H1 (cell line): ENCODE measurements at places on chromosomes 12 and 14. TPM values are rescaled to one million over a fixed set of nuclear protein-coding genes. Genes with fewer than 3 reads are reported as not detected.

DNA sequence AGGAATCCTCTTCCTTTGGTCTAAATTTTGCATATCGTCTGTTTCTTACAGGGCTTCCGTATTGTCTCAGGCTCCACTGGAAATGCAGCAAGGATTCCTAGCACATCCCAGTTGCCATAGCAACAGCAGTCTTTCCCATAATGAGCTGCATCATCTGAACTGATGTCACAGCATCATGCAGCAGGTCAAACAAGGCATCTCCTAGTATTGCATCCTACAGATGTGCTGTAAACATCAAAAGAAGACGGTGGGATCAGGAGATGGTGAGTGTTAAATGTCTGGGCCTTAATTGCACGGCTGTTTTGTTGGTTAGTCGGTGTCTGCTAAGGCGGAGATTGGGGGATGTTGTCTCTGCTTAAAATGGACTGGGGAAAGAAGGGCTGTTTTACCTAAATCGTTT is at the start of gene AKAP6:
TSS of gene AKAP6 (plus strand) at position 153 of the 400 bp plus-strand sequence. CDS start 104,196 bp downstream, outside the sequence.
- no peaks in the 10 kb centered on the region for H3K36me3 ChIP-seq
- H3K4me1 ChIP-seq, result no peaks in the 10 kb centered on the region; the same call in 1 of the 2 replicates
- no peak within 1 kb of the TSS for H3K27ac ChIP-seq

- H3K4me3 ChIP-seq, result peak overlapping the region; percentile 66
- H3K4me1 ChIP-seq, result no peaks in the 10 kb centered on the region; the same call in 1 of the 2 replicates
- no peaks in the 10 kb centered on the region for H3K36me3 ChIP-seq
- DNase-seq, result peak; percentile 77
These were observed 490 bp downstream of the RILPL1 start for GRCh38 chr12:123532808-123533649.

DNA sequence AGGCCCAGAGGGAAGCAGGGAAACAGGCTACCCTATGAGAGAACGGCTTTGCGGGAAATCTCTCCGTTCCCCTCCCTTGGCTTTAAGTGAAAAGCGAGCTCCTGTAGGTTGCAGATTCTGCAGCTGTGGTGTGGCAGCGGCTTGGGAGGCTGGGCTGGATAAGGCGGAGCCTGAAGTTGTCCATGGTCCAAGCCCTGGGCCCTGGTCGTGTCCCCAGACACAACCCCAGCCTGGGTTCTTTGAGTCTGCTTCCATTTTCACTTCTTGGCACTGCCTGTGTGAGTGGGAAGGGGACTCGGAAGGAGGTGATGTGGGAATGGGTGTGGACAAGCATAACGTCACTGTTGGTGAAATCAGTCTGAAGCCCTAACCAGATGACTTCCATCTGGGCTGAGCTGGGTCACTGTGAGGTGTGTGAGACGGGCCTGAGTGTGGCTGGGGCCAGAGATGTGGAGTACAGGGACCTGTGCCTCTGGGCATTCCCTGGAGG is 43.0 kb upstream of the CTDSP2 start:
- no peak for DNase-seq
- no peak overlapping the region for H3K4me3 ChIP-seq
- H3K4me1 ChIP-seq, result peaks cover 5% of the 10 kb centered on the region

GRCh38 chr14:94648801-94649200 is 36.6 kb downstream of the SERPINA3 start:
- H3K27me3 ChIP-seq, result no peaks in the 10 kb centered on the region
- no peak for DNase-seq
- H3K36me3 ChIP-seq, result no peaks in the 10 kb centered on the region
- H3K4me1 ChIP-seq, result no peaks in the 10 kb centered on the region
- no peak overlapping the region for H3K27ac ChIP-seq
- no peak overlapping the region for H3K4me3 ChIP-seq

DNA sequence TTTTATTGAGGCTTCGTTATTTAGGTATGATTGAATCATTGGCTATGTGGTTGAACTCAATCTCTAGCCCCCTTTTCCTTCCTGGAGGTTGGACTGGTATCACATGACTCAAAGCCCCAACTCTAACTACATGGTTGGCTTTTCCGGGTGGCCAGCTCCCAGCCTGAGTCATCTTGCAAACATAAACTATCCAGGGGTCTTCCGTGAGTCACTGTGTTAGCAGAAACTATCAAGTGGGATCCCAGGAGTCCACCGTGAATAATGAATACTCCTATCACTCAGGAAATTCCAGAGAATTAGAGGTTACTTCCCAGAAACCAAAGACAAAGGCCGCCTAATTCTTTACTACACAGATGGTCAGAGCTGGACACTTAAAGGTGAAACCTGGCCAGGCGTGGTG is 19.7 kb upstream of the PLEKHD1 start:
- no peaks in the 10 kb centered on the region for H3K4me1 ChIP-seq
- DNase-seq, result no peak
- H3K4me3 ChIP-seq, result no peak overlapping the region
- H3K27ac ChIP-seq, result no peak overlapping the region

DNA sequence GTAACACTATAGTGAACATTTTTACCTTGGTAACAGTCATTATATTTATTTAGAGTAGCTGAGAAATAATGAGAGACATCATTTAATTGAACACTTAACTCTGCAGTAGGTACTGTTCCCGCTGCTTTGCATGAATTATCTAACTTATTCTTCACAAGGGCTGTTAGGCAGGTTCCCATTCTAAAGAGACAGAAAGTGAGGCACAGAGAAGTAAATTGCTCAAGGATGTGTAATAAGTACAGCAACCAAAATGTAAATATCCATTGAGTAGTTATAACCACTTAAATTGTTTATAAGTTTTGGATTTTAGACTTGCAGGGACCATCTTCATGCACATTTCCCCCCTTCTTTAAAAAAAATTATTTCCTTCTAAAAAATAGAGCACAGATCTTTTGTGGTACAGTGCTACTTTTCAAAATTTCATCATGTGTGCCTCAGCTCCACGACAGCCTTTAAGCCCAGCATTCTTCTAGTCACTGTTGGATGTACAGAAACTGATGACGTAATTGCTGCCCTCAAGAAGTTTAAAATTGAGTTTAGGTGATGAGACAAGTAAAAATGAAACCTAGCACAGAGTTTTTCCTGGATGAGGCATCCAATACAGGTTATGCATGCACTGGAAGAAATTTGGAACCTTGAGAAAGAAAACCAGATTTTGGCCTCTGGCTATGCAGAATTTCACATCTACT is 6.0 kb upstream of the MANSC4 start:
- H3K27ac ChIP-seq, result no peak overlapping the region
- no peak for DNase-seq
- no peaks in the 10 kb centered on the region; the same call in none of the 2 replicates for H3K36me3 ChIP-seq
- peaks cover 7% of the 10 kb centered on the region; the same call in 1 of the 2 replicates for H3K4me1 ChIP-seq
- no peaks in the 10 kb centered on the region for H3K27me3 ChIP-seq
- no peak overlapping the region for H3K4me3 ChIP-seq

DNA sequence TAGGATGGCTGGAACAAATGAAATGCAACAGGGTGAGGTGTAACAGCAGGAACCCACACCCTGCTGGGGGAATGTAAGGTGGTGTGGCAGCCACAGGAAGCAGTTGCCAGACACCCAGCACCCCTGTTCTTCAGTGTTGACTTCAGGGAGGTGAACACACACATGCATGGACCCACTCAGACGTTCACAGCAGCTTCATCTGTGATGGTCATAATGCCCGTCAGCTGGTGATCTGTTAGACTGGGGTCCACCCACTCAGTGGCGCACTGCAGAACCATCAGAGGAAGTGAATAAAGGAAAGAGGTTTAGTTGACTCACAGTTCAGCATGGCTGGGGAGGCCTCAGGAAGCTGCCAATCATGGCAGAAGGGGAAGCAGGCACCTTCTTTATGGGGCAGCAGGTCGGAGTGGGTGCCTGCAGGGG is 22.7 kb upstream of the TEX22 start:
- no peak overlapping the region for H3K4me3 ChIP-seq
- no peaks in the 10 kb centered on the region; the same call in 1 of the 2 replicates for H3K36me3 ChIP-seq
- no peak overlapping the region for H3K27ac ChIP-seq
- no peaks in the 10 kb centered on the region for H3K4me1 ChIP-seq
- no peak for DNase-seq

DNA sequence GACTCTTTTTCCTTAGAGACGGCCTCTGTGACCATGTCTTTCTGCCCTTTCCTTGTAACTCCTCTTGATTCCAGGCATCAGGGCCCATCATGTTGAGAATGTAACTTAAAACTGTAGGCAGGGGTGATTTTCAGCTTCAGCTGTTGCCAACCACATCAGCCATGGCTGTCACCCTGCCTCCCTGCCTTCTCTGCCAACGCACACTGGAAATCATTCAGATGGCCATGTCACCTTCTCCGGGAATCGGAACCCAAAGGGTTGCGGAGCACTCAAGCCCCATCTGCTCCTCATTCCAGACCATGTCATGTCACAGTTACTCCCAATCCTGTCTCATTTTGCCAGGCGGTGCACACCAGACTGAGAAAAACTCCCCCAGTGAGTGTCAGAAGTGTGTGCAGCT is 72.1 kb downstream of the EMP1 start:
- no peak overlapping the region for H3K27ac ChIP-seq
- H3K4me1 ChIP-seq, result no peaks in the 10 kb centered on the region
- no peaks in the 10 kb centered on the region for H3K36me3 ChIP-seq
- no peak overlapping the region for H3K4me3 ChIP-seq
- H3K27me3 ChIP-seq, result no peaks in the 10 kb centered on the region
- no peak for DNase-seq

DNA sequence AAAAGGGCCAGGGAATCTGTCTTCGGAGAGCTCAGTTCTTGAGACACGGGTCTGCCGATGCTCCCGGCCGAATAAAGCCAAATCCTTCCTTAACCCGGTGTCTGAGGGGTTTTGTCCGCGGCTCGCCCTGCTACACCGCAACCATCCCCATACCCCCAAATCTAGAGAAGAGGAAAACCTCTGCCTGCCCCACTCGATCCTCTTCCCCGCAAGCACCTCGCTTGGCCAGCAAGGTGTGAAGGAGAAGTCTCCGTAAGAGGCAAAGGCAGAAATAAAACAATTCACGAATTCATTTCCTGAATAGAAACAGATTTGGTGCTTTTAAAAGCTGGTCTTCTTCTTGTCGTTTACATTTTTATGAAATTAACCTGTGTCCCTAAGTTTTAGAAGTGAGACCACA is 67.3 kb upstream of the GALNT9 start:
- H3K27me3 ChIP-seq, result no peaks in the 10 kb centered on the region
- no peaks in the 10 kb centered on the region for H3K36me3 ChIP-seq
- DNase-seq, result no peak
- no peak overlapping the region for H3K27ac ChIP-seq
- no peaks in the 10 kb centered on the region for H3K4me1 ChIP-seq

DNA sequence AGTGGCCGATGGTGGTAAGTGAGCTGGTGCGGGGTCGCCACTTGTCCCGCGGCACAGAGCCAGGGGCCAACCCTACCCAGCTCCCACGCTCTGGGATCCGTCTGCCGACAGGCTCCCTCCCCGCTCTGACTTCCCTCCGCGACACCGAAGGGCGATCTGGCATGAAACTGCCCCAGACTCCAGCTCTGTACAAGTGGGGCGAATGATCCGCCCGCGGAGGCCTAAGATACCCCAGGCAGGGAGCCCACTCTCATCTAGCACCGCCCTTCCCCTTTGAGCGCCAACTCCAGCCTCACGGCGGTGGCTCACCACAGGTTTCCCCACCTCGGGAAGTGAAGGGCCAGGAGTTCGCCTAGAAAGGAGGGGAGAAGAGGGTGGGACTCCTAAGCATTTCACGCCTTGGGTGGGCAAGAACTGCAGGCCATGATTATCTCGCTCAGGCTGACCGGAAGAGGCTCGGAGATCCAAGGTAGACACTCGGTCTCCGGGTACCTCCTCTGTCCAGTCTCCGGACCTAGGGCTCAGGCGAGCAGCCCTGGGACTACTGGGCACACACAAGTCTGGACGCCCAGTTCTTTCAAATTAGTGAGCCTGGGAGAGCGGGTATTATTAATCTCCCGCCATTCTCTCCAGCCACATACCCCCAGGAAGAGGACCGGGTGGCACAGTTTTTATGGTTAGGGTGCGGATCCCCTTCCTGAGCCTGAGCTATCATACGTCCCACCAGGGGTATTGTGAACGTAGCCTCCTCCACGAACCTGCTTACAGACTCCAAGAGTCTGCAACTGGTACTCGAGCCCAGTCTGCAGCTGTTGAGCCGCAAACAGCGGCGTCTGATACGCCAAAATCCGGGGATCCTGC is 849 bp downstream of the WNT1 start:
- no peak for DNase-seq
- peaks cover 35% of the 10 kb centered on the region for H3K4me1 ChIP-seq
- H3K4me3 ChIP-seq, result peak overlapping the region; percentile 2; the same call in 1 of the 2 replicates
- no peak overlapping the region for H3K27ac ChIP-seq
- H3K27me3 ChIP-seq, result peaks cover 76% of the 10 kb centered on the region
- H3K36me3 ChIP-seq, result no peaks in the 10 kb centered on the region

DNA sequence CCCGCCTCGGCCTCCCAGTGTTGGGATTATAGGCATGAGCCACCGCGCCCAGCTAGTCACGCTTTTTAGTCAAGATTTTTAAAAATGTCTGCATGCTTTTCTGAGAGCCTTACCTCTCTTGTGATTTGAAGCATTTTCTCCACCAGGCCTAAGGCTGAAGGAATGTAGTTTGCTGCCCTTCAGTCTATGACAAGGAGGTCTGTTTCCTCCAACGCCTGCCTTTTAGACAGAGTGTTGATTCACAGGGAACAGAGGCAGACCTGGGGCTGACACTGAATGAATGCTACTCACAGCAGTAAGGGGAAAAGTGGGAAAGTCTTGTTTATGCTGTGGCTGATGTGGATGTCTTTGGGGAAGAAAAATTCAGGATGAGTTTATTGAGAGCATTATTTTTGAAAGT is 27.2 kb upstream of the MDM2 start:
- no peak for DNase-seq
- no peaks in the 10 kb centered on the region for H3K27me3 ChIP-seq
- no peak overlapping the region for H3K4me3 ChIP-seq
- no peaks in the 10 kb centered on the region for H3K36me3 ChIP-seq
- H3K4me1 ChIP-seq, result no peaks in the 10 kb centered on the region

DNA sequence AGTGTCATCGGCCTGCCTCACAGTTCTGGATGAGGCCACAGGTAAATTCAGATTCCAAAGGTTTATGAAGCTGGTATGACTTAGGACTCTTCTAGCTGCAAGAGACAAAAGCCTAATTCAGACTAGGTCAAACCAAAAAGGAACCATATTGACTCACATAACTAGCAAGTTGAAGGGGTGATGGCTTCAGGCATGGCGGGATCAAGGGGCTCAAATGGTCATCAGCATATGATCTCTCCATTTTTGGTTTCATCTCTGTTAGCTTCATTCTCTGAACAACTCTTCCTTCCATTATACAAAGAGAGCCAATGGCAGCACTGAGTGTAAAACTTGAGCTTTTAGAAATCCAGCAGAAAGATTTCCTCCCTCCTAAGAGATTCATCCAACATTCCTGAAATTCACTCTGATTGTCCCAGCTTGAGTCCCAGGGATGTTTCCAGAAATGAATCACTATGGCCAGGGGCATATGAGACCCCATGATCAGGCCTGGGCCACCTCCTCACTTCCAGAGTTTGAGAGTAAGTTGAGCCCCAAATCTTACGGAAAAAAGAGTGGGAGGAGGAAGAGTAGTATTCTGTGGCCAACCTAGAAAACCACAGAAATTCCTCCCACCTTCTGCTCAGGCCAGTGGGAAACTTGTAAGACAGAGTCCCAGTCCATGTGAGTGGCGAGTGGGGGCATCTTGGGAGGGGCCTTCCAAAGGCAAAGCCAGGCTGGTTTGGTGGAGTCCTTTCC is 2.0 kb upstream of the MAP1LC3B2 start:
- H3K27me3 ChIP-seq, result no peaks in the 10 kb centered on the region
- H3K27ac ChIP-seq, result no peak overlapping the region
- no peaks in the 10 kb centered on the region for H3K36me3 ChIP-seq
- H3K4me3 ChIP-seq, result no peak overlapping the region
- peaks cover 5% of the 10 kb centered on the region for H3K4me1 ChIP-seq

SLC10A1 gene
- total RNA-seq, result not detected in 2 replicates

SCN8A gene
- 10.7 and 12.0 TPM in 2 replicates for total RNA-seq

KRT3 gene
- total RNA-seq, result not detected in 2 replicates
